ENCODE measurements at places on chromosomes 2 and 18. TPM values are rescaled to one million over a fixed set of nuclear protein-coding genes. Genes with fewer than 3 reads are reported as not detected.

RAB6C gene
- 0.27 TPM for polyA plus RNA-seq

DRC1 gene
- polyA plus RNA-seq: 0.58 TPM

MOGAT1 gene
- polyA plus RNA-seq: not detected

OSBPL6 gene
- polyA plus RNA-seq: 5.1 TPM

ADGRF3 gene
- polyA plus RNA-seq: 0.31 TPM

TMEM37 gene
- polyA plus RNA-seq: 10.9 TPM

LYPD6 gene
- 1.3 TPM for polyA plus RNA-seq

AQP4 gene
- 0.33 TPM for polyA plus RNA-seq

AQP12B gene
- polyA plus RNA-seq: 0.27 TPM

RNF125 gene
- 10.5 TPM for polyA plus RNA-seq

IL18R1 gene
- polyA plus RNA-seq: 0.40 TPM

ANKRD53 gene
- 1.1 TPM for polyA plus RNA-seq

AQP12A gene
- polyA plus RNA-seq: 0.61 TPM

ANKRD30B gene
- polyA plus RNA-seq: not detected

GPR39 gene
- polyA plus RNA-seq: 0.21 TPM

VWC2L gene
- polyA plus RNA-seq: not detected

GATA6 gene
- polyA plus RNA-seq: 1.3 TPM

CIB4 gene
- not detected for polyA plus RNA-seq

CXCR4 gene
- polyA plus RNA-seq: 29.5 TPM

CLEC4F gene
- 0.08 TPM for polyA plus RNA-seq

Data from muscle of leg (tissue), 16 donors.